ENCODE measurements at places on chromosomes 16 and 17.

DNA sequence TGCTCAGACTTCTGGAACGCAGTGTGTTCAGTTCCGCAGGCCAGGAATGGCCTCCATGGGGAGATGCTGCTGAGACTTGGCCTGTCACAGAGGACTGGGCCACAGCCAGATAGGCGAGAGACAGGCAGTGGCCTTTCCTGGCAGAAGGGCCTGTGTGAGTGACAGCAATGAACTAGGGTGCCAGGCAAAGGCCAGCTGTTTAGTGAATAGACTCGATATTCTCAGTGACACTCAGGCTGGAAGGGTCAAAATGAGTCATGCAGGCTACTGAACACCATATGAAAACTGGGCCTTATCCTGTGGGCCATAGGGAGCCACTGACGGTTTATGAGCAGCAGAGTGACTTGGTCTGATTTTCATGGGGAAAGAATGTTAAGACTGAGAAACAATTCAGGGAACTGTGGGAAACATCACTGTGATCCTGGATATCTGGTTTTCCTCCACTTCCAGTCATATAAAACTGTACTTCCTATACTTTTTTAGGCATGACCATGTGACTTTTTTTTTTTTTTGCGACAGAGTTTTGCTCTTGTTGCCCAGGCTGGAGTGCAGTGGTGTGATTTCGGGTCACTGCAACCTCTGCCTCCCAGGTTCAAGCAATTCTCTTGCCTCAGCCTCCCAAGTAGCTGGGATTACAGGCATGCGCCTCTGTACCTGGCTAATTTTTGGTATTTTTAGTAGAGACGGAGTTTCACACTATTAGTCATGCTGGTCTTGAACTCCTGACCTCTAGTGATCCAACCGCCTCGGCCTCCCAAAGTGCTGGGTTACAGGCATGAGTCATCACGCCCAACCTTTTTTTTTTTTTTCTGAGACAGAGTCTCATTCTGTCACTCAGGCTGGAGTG is 5.2 kb upstream of the NUBP1 start:
- DNase-seq = peak; percentile 93

DNA sequence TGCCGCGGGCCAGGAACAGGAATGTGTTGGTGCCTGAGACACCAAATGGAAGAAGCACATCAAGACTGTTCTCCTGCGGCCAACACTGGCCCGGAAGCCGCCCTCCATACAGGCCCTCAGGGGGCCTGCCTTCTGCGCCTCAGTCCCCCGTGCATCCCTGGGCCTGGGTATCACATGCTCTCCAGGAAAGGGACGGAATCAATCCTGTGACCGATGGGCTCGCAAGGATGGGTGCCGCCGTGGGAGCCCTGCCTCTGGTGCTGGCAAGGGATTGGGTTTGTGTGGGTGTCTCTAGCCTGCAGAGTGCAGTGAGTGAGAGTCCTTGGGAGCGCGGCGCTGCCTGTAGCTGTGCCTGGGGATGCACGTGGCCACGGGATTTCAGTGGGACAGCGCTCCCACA is 19.4 kb downstream of the CIBAR2 start:
- no peak for DNase-seq

DNA sequence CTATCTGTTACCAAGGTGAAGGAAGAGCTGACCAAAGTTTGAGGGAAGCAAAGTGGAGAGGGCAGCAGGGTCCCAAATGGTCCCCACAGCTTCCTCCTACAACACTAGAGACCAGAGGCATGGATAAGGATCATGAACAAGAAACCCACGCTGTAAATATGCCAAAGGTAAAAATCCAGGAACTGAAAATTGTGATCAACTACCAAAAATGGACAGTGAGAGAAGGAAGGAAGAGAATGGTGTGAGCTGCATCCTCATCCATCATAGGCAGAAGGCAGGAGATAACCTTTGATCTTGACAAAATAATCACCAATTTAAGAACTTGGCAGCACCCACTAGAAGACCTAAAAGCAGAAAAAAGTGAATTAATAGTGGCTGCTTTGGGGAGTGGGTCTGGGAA is 66.2 kb downstream of the CYTH1 start:
- DNase-seq = no peak

GRCh38 chr16:18018376-18018775 is 318.2 kb downstream of the NPIPA8 start:
- no peak for DNase-seq

GRCh38 chr16:66402166-66402565 is 24.9 kb upstream of the BEAN1 start:
- no peak for DNase-seq

GRCh38 chr16:23274968-23275367 is 27.1 kb upstream of the SCNN1B start:
- no peak for DNase-seq

- DNase-seq = peak; percentile 99
Measured at GRCh38 chr17:75784473-75785015, at the start of gene UNK. TSS of gene UNK (plus strand) at chr17:75784806. CDS start at chr17:75784881, 75 bp downstream.

- no peak for DNase-seq
Measured at GRCh38 chr17:12457493-12457892, 208.2 kb upstream of the MYOCD start.

DNA sequence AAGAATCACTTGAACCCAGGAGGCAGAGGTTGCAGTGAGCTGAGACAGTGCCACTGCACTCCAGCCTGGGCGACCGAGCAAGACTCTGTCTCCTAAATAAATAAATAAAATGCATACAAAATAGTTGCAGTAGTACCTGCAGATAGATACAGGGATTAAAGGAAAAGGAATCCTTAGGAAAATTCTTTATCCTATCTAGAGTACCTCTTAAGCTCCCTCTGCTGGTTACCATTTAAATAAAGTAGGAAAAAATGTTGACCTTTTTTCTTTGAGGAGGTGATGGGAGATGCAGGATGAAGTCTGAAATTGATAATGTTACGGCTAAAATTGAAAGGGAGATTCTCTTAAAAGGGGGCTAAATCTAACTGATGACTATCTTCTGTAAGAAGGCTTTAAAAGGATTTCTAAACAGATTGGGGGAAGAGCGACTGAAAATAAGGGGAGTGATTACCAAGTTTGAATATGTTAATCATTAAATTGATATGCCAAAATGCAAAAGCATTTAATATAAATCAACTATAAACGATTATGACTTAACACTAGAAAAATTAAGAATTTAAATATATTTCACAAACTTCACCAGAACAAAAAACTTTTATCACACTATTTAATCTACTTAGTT is 29.4 kb downstream of the C16orf87 start:
- DNase-seq = peak; percentile 31

DNA sequence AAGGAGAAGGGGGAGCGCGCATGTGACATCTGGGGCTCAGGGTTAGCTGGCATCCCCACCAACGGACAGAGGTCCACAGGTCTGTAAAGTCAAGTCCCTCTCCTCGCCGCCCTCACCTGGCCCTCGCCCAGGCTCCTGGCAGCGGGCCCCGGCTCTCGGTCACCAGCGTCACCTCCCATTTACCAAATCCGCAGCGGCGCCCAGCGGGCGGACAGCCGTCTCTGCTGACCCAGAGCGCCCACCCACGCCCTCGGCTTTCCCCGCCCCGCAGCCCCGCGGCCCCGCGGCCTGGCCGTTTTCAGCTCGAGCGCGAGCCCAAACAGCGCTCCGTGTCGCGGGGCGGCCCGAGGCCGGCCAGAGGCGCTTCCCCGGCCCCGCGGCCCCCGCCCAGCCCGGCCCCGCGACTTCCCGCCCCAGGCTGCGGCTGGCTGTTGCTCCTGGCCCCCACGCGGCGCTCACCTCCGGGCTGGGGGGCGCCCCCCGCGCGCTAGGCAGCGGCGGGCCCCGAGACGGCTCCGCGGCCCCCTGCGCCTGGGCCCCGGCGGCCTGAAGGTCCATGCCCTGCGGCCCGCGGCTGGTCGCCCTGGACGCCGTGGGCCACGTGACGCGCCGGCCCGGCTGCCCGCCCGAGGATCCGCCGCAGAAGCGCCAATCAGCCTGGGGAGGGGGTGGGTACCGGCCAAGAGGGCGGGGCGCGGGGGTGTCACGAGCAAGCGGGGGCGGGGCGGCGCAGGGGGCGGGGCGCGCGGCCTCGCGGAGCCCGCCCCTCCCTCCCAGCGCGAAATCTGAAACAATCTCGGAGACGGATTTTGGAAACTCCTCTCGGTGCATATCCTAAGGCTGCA is at the start of gene COPRS:
Gene COPRS, minus strand, starts transcription at position 603 of the 845 bp plus-strand sequence. Its CDS starts 45 bp downstream, at position 558.
- DNase-seq = peak; percentile 80

DNA sequence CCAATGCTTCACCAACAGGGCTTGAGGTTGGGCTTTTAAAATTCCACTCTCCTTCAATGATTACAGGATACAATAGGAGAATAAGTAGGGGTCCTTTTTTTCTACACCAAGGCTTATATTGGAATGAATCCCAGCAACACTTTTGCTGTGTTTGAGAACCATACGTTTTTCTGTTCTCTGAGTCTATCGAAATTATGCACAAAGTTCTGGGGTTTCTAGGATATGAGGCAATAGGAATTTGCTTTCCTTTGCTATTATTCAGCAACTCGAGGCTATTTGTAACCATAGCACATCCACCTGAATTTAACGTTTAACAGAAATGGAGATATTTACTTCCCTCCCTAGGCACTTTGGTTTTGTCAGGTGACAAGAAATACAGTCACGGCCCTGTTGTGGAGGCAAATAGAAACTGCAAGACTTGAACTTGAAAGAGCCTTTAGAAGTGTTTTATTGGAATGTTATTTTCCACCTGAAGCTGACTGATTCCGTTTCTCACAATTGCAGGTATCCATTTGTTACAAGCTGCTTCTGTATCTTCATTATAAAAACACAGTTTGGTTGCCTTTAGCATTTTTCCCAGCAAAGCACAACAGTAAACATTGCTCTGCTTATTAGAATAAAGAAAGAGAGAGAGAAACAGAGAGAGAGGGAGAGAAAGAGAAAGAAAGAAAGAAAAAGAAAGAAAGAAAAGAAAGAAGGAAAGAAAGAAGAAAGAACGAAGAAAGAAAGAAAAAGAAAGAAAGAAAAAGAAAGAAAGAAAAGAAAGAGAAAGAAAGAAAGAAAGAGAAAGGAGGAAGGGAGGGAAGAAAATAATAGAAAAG is 109.6 kb downstream of the HS3ST3A1 start:
- no peak for DNase-seq

DNA sequence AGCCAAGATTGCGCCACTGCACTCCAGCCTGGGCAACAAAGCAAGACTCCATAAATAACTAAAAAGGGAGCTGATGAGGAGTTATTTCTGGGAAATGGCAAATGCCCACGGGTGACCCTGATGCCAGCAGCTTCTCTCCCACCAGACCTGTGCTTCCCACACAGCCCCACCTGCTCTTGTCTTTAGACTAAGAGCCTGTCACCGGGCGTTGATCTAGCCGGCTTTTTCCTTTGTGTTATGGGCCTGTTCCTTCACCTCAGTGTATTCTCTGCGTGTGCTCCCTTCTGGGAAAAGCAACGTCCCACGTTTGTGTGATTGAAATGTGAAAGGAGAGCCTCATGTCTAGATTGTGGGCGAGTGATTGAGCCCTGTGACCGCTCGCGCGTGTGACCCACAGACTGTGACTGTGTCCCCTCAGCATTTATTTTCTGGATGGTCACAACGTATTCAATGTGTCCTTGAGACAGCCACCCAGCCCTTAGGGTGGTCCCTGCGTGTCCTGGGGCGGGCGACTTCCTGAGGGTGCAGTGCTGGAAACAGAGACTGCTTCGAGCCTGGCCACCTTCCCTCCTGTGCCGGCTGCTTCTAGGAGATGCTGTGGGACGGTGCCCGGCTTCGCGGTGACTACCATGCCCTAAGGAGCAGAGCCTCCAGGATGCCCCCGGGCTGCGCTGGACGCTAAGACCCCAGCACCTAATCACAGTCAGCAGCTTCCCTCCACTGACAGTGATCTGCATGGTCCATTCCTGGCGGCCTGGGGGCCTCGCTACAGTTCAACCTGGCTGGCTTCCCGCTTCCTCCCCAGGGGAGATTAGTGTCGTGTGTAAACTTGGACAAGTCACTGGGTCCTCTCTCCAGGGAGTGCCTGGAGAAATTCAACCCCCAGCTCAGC is 7.8 kb upstream of the RNPS1 start:
- no peak for DNase-seq

GRCh38 chr17:36089888-36090836 is at the start of gene CCL3:
TSS of gene CCL3 (minus strand) at chr17:36090143. CDS start at chr17:36090058, 85 bp downstream.
- no peak for DNase-seq

GRCh38 chr16:79212114-79212791 is 388.3 kb downstream of the MAF start:
- no peak for DNase-seq

DNA sequence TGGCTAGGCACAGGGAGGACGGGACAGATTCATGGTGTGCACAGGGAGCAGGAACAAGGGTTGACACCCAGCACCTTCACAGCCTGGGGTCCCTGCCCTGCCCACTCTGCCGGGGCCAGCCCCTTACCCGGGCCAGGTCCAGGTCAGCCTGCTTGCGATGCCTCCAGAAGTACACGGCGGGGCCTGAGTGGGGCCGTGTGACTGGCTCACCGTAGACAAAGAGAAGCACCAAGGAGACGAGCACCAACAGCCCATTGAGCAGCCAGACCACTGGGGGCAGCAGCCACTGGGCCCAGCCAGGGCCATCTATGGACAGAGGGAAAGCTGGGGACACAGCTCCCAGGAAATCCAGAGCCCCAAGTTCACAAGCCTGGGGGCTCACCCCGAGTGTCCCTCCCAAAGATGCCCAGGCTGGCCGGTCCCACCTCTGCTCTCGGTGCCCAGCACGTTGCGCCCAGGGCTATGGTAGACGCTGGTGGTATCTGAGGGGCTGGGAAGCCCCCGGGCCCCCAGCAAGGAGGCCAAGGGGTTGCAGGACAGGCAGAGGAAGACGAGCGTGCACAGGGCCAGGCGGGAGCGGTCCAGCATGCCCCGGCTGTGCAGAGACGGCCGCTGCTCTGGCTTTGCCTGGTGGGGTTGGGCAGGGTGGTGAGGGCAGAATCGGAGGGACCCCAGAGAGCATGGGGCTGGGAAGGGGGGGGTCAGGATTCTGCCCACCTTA is 19.8 kb downstream of the SREBF1 start:
- DNase-seq = no peak

GRCh38 chr17:79777120-79777893 is 641 bp upstream of the CBX2 start:
- peak; percentile 69 for DNase-seq

DNA sequence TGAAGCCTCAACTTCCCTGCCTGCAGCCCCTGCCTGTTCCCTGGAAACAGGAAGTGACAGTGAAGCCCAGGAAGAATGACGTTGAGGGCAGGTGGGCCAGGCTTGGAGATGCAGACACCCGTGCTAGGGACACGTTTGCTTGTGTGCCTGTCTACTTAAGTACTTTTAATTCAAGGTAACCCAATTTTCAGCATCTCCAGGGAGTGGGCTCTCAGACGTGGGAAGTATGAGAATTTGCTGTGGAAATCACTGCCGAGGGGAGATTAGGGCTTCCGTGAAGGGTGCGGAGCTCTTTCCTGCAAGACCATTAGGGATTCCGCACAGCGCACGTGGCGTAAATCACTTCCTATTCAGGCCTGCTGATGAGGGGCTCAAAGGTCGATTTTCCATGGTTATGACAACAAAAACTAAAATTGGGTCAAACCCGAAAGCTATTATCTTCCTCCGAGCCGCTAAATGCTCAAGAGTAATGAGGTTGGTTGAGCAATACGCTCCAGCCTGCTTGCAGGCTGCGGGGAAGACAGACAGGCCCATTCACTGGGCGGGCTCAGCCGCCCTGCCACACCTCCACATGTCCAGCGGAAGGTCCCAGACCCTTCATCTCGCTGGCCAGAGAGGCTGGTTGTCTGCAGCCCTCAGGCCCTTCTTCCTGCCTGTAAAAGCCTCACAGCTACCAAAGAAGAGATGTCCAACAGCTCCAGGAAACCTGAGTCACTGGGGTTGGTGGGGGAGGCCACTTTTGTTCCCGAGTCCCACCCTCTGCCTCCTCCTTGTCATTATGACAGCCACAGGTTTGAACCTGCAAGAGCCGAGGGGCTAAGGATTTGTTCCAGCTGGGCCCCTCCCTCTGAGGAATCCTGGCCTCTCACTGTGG is 109.9 kb downstream of the RBFOX3 start:
- peak; percentile 3 for DNase-seq

GRCh38 chr17:66491665-66492064 is 189.3 kb downstream of the PRKCA start:
- DNase-seq = no peak
